ENCODE measurements at places on chromosomes 1 and 21.

DNA sequence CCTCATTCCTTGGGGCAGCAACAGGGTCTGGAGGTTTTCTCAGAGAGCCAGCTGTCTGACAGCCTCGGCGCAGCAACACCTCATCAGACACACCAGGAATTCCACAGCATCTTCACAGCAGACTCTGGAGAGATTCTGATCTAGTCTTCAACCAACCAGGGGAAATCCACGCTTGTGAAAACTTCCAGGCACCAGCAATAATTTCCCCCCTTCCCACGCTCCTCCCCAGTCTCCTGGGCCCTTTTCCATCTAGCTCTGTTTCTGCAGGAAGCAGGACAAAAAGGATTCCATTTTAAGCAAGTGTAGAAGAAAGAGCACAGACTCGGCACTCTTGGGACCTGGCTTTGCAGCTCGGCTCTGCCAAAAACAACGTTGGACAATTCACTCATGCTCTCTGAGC is 44.3 kb upstream of the CAPZB start:
- no peak for DNase-seq
- no peak overlapping the region for H3K27ac ChIP-seq
- H3K4me3 ChIP-seq = no peak overlapping the region
- H3K27me3 ChIP-seq = no peaks in the 10 kb centered on the region

- H3K4me1 ChIP-seq = peaks cover 11% of the 10 kb centered on the region
Observed at GRCh38 chr21:45543710-45544448, 1.6 kb upstream of the SLC19A1 start.

DNA sequence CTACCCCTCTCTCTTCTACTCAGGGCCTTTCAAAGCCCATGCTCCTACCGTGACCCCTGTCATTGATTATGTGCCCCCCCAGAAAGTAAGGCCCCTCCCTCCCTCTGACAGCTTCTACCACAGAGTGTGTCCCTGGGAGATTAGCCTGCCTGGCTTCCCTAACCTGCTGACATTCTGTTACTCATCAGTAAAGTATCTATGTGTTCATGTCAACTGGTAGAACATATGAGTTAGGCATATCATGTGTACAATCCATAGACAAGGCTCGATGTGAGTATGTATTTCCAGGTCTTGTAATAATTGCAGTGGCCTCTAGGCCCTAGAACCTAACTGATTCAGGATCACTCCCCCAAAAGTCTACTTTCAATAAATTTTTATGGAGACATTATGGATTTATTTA is 120.0 kb downstream of the GIPC2 start:
- no peak overlapping the region for H3K27ac ChIP-seq
- no peaks in the 10 kb centered on the region for H3K36me3 ChIP-seq
- no peak for DNase-seq
- H3K4me1 ChIP-seq = no peaks in the 10 kb centered on the region
- H3K4me3 ChIP-seq = no peak overlapping the region
- H3K27me3 ChIP-seq = peaks cover 30% of the 10 kb centered on the region

GRCh38 chr21:29940361-29940760 is 565 bp upstream of the GRIK1 start:
- no peaks in the 10 kb centered on the region for H3K36me3 ChIP-seq
- H3K27ac ChIP-seq = no peak overlapping the region
- H3K4me3 ChIP-seq = no peak overlapping the region
- H3K27me3 ChIP-seq = peaks cover 18% of the 10 kb centered on the region
- no peak for DNase-seq

- no peaks in the 10 kb centered on the region for H3K4me1 ChIP-seq
- H3K36me3 ChIP-seq = no peaks in the 10 kb centered on the region
- no peak overlapping the region for H3K27ac ChIP-seq
- H3K27me3 ChIP-seq = peaks cover 29% of the 10 kb centered on the region
- no peak overlapping the region for H3K4me3 ChIP-seq
Observed at GRCh38 chr21:45870851-45871615, 110.5 kb upstream of the COL6A1 start.

DNA sequence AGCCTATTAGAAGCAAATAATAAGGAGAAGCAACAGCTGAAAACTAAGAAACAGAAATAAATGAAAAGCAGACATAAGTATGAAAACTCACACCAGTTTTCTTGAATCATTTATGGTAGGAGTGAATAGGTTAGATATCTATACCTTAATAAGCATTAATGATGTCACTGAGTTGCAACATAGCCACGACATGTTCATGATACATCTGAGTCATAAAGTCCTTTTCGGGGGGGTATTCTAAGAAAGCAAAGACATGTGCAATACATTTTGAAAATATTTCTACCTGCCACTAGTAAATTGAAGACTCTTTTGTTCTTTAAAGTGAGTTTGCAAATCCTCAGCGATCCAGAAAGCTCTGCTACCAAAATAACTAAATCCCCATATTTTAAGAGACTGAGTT is 7.2 kb downstream of the CD34 start:
- no peak overlapping the region for H3K4me3 ChIP-seq
- no peak overlapping the region for H3K27ac ChIP-seq
- no peak for DNase-seq
- H3K4me1 ChIP-seq = no peaks in the 10 kb centered on the region
- H3K36me3 ChIP-seq = no peaks in the 10 kb centered on the region

GRCh38 chr1:57252597-57253294 is 171.1 kb downstream of the DAB1 start:
- H3K36me3 ChIP-seq = no peaks in the 10 kb centered on the region
- no peak overlapping the region for H3K4me3 ChIP-seq
- H3K27me3 ChIP-seq = no peaks in the 10 kb centered on the region
- H3K27ac ChIP-seq = no peak overlapping the region

DNA sequence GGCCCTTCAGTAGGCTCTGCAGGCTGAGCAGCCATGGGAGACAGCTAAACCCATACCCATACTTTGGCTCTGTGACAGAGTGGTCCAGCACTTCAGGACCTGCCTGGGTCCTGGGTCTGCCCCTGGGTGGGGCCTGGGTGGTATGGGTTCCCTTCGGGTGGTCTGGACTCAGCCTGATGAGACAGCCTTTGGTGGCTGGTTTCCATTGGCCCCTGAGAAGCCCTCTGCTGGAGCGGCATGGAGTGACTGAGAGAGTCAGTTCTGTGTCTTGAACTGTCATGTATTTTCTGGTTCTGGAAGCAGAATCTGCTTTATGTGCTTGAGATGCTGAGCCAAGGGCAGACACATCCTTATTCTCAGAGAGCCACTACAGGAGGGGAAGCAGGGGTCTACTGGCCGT is 31.3 kb upstream of the KCNA2 start:
- H3K4me1 ChIP-seq = peaks cover 75% of the 10 kb centered on the region
- H3K36me3 ChIP-seq = peaks cover 3% of the 10 kb centered on the region
- H3K4me3 ChIP-seq = peak overlapping the region; percentile 7
- no peaks in the 10 kb centered on the region for H3K27me3 ChIP-seq

DNA sequence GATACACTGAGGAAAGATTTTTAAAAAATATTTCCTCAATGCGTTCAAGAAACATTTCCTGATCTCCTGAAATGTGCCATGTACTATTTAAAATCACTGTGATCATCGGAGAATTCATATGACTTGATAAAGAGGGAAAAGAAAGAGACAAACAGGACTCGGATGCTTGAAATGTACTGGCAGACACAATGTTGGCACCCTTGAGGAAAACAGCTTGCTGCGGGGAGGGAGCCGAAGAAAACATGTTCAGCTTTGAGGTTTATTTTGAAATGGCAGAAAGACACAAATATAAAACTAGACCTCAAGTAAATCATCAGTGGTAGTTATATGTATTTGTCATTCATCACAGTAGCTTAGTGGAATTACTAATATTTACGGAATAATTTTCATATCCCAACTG is 100.9 kb upstream of the BRINP3 start:
- no peaks in the 10 kb centered on the region for H3K4me1 ChIP-seq
- no peak overlapping the region for H3K27ac ChIP-seq
- no peak overlapping the region for H3K4me3 ChIP-seq
- no peak for DNase-seq

DNA sequence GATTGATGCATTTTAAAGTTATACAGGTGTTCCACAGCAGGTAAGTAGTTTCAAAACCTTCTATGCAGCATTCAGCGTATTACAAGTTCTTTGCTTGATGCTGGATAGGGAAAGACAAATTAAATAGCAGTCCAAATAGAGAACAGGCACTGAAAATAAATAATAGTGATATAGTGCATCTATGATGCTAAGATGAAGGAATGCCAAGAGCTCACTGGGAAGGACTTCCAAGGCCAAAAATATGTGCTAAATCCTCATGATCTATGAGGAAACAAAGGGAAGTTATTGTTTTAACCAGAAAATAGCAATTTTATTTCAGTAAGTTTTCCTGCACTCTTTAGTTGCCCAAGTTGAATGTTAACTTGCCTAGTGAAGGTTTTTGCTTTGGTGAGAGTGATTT is 127.8 kb upstream of the GREM2 start:
- no peak overlapping the region for H3K4me3 ChIP-seq
- no peaks in the 10 kb centered on the region for H3K4me1 ChIP-seq
- H3K27me3 ChIP-seq = no peaks in the 10 kb centered on the region
- H3K27ac ChIP-seq = no peak overlapping the region
- H3K36me3 ChIP-seq = no peaks in the 10 kb centered on the region
- DNase-seq = no peak

DNA sequence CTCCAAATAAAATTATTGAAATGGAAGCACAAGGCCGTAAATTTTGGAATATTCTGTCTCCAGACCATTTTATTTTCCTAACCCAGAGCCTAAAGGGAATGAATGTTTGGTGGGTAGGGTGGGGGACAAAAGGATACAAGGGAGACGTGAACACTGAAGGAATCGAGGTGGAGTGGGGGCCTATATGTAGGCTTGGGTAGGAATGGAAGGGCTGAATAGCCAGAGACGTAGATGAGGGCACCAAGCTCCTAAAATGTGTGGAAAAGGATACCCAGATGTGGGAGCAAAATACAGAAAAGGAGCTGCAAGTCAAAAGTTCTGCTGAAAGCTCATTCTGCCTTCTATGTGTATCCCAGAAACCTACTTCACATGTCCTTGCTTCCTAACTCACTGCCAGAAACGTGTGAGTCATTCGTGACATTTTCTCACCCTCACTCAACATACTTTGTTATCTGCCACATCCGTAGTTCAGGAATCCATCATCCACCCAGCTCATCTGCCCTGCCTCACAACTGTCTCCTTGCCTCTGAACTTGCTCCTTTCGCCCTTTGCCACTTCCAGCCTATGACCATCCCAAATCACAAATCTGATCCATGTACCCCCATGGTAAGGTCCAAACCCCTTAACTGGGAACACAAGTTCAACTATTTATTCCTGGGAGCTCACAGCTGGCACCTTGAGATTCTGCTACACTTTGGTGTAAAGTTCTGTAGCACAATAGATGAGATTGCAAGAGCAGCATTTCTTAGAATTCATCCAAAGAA is 84.1 kb upstream of the PRDX6 start:
- no peak overlapping the region for H3K27ac ChIP-seq
- no peaks in the 10 kb centered on the region for H3K27me3 ChIP-seq
- no peak overlapping the region for H3K4me3 ChIP-seq
- H3K36me3 ChIP-seq = peaks cover 1% of the 10 kb centered on the region

DNA sequence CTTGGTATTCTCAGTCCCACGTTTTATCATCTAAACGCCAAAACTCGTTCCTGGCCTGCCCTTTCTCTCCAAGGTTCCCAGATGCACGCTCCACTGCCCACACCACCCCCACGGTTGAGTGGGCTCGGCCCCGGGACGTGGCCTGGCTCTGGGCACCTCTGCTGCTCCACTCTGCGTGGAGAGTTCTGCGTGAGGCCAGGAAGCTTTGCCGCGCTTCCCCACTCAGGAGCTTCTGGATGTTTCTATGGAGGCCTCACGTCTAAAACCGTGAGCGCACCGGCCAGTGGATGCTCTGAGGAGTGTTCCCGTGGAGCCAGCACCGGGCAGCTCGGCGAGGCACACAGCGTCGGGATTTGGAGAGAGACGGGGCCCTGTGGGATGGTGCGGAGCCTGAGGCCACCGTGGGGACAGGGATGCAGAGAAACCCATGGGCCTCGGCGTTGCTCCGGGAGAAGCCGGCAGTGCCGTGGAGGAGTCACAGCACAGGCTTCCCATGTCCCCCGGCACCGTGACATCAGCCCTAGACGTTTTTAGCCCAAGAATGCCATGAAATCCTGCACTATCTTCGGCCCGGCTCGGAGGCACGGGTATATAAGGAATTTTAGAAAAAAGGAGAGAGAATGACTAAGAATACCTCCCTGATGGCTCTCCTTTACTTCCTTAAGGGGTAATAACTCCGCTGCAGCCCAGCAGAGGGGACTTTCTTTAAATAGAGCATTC is 125.9 kb downstream of the PRDM16 start:
- no peak for DNase-seq
- no peak overlapping the region for H3K27ac ChIP-seq
- peaks cover 9% of the 10 kb centered on the region for H3K27me3 ChIP-seq
- no peaks in the 10 kb centered on the region for H3K4me1 ChIP-seq

DNA sequence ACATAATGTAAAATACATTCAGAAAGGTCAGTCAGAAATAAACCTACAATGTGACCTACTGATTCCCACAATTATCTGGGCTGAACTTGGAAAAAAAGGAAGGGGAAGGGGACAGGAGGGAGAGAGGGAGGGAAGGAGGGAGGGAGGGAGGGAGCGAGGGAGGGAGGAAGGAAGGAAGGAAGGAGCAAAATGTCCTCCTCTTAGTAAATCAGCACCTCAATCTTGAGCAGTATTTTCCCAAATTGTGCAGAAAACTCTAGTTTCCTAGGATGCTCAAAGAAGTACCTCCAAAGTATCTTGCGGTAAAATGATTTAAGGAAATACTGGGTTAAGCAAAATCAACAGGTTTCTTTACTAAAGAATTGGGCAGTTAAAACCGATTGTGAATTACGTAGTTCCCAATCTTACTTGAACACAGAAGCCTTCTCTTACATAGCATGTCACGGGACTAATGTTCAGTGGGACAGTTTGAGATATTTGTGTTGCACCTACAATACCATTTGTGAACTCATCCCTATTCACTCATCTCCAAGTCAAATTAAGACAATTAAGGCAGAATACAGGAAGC is 51.0 kb upstream of the ASPM start:
- H3K4me1 ChIP-seq = peaks cover 75% of the 10 kb centered on the region
- DNase-seq = no peak
- H3K27me3 ChIP-seq = no peaks in the 10 kb centered on the region
- H3K27ac ChIP-seq = no peak overlapping the region
- H3K36me3 ChIP-seq = peaks cover 9% of the 10 kb centered on the region
- H3K4me3 ChIP-seq = peak overlapping the region; percentile 93

DNA sequence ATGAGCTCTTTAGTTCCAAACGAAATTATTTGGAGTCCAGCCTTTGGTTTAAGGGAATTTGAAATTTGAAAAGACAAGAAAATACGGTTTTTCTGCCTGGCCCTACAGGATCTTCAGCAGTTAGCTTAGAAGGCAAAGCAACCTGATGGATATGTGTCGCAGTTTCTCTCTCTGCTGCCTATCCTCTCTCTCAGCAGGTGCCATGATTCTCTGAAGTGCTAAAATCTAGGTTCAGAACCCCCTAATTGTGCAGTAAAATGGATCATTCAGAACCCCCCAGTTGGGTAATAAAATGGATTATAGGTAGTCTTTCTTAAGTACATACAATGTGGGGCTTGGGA is 446 bp upstream of the DEPDC1 start:
- peaks cover 4% of the 10 kb centered on the region for H3K36me3 ChIP-seq
- H3K4me3 ChIP-seq = peak overlapping the region; percentile 82
- H3K27me3 ChIP-seq = no peaks in the 10 kb centered on the region
- peak overlapping the region; percentile 14 for H3K27ac ChIP-seq

GRCh38 chr1:202162047-202162417 is 1.6 kb upstream of the PTPN7 start:
- peaks cover 29% of the 10 kb centered on the region for H3K36me3 ChIP-seq
- peak overlapping the region; percentile 92 for H3K4me3 ChIP-seq
- DNase-seq = no peak
- peak overlapping the region; percentile 100 for H3K27ac ChIP-seq
- H3K27me3 ChIP-seq = no peaks in the 10 kb centered on the region

GRCh38 chr1:62037274-62037673 is 157.4 kb upstream of the L1TD1 start:
- DNase-seq = no peak
- H3K4me1 ChIP-seq = no peaks in the 10 kb centered on the region
- no peaks in the 10 kb centered on the region for H3K36me3 ChIP-seq
- no peaks in the 10 kb centered on the region for H3K27me3 ChIP-seq
- no peak overlapping the region for H3K27ac ChIP-seq

Data from central memory CD8-positive, alpha-beta T cell (primary cell).